ENCODE measurements at places on chromosomes 5 and 9. TPM values are rescaled to one million over a fixed set of nuclear protein-coding genes. Genes with fewer than 3 reads are reported as not detected.

GRCh38 chr5:66675406-66675805 is 79.2 kb downstream of the MAST4 start:
- no peak for DNase-seq

- no peak for DNase-seq
These were observed 56.3 kb upstream of the KCNN2 start for GRCh38 chr5:114305402-114306207.

- peak; percentile 79 for DNase-seq
These were observed 23.4 kb upstream of the ZBTB43 start for GRCh38 chr9:126781186-126782052.

DNA sequence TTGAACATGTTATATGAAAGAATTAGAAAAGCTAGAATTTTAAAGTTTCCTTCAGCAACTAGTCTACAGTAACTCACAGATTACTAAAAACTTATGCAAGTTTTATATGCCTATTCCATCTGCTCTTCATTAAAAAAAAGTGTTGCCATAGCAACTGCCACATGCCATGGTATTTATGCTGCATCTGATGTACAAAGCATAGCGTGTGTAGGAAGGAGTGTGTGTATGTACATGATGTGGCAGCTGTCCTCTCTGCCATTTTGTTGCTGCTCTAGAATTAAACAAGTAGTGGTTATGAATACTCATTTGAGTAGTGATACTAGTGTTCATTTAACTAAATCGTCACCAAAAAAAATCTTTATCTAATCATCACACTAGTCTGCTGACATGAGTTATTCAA is 593.5 kb downstream of the CETN3 start:
- DNase-seq = no peak

- no peak for DNase-seq
These were observed 49.1 kb upstream of the CDH6 start for GRCh38 chr5:31144364-31144763.

DNA sequence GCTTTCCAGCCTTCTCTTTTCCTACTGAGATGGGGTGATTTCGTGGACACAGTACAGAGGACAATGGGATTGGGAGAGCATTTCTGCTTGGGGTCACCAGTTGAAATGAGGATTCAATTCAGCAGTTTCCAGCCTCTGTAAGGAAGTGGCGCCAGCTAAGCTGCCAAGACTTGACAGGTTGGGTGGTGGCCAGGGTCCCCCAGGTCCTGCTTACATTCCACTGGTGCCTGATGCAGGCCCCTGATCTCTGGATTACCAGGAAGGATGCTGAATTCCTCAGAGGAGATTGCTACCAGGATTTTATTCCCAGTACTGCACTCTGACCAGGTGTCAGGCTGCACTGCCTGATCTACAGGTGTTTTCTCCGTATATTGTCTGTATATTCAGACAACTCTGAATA is 119.7 kb downstream of the PSD2 start:
- DNase-seq = no peak

DNA sequence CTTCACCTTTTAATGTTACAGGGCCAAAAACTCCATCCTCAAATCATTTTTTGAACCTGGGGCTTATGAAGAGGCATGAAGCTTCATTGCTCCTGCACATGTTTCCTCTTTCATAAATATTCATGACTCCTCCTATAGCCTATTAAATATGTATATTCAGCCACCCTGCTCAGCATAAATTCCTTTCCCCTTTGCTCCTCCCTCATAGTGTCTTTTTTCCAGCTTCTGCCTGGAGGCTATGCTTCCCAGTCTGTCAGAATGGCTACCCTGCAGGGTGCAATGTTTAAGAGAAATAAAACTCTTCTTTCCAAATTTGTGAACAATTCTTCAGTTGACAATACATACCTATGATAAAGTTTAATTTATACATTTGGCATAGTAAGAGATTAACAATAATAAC is 1082.9 kb upstream of the CDH18 start:
- DNase-seq = no peak

DNA sequence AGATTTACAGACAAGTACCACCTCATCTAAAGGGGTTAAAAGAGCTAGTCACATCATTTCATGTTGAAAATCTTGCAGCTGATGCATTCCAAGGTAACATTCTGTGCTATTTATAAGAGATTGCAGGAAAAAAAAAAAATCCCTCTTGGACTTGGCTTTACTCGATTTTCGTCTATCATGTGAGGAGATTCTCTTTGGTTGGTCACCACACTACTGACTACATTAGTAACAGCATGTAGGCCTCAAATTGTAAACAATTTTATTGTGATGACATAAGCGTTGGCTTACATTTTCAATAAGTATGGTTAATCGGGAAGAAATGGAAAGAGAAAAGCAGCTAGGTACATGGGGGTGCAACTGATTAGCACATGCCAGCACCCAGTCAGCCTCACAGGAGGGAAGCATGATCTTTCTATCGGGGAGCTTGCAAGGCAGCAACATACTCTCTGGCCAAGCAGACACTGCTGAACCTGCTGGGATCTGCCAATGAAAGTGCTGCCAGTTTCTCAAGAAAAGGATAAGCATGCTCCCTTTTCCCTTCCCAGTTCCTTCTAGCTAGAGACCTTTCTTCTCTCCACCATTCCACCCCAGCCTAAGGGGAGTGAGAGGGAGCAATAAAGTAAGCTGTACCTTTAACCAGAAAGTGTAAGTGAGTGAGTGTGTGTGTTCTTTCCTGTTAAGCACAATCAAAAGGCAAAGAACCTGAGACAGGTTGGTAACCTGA is 7.5 kb downstream of the NREP start:
- no peak for DNase-seq

DNA sequence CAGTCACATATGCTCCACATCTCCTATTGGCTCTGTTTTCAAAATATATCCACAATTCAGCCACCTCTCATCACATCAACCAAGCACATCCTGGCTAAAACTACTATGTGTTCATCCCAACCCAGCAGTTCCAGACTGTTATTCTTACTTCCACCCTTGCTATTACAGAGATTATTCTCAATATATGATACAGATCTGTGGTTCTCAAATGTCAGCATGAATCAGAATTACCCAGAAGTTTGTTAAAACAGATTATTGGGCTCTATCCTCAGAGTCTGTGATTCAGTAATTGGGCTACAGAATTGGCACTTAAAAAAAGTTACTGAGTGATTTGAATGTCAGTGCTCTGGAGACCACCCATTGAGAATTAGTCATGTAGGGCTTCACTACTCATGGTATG is 78.8 kb upstream of the IZUMO3 start:
- no peak for DNase-seq

DNA sequence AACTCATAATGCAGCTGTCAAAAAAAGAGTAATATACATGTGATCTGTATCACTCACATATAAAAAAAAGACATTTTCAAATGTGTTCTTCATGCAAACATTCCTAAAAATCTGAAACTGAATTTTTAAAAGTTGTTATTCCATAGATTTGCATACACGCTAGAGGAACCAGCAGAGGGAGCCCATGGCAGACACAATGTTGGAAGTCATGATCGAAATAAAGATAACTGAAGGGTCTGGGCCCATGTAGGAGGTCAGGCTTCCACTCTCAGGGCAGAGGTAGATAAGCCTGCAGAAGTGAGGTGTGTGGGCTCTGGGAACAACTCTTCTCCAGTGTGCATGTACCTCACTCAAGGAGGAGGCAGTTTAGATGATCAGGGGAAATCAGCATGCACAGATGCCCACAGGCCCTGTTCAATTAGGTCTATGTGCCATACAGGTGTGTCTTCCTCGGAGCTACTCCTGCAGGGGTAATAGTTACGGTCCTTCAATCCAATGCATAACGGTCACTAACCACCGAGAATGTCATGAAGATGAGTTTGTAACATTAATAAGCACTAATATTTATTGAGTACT is 208.6 kb downstream of the EPB41L4A start:
- peak; percentile 38 for DNase-seq

DNA sequence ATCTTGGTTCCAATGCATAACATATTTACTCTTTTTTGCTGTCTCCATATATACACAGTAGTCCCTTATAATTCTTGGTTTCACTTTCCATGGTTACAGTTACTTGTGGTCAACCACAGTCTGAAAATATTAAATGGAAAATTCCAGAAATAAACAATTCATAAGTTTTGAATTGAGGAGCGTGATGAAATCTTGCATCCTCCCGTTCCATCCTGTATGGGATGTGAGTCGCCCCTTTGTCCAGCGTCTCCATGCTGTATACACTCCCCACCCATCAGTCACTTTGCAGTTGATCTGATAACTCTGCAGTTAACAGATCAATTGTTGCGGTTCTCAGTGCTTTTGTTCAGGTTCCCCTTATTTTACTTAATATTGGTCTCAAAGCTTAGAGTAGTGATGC is 11.5 kb upstream of the FAF2 start:
- no peak for DNase-seq

The CD14 gene
- polyA plus RNA-seq = 15.5 TPM

The IL31RA gene
- polyA plus RNA-seq = 2.3 TPM

The OBP2B gene
- not detected for polyA plus RNA-seq

All from muscle of arm (tissue), 14 donors.